ENCODE measurements at places on chromosomes 6 and 20.

GRCh38 chr20:56928007-56928406 lies 298.9 kb downstream of the TFAP2C start:
- DNase-seq = no peak

GRCh38 chr20:36988494-36988966 lies 37.0 kb upstream of the SAMHD1 start:
- DNase-seq = peak; percentile 69

DNA sequence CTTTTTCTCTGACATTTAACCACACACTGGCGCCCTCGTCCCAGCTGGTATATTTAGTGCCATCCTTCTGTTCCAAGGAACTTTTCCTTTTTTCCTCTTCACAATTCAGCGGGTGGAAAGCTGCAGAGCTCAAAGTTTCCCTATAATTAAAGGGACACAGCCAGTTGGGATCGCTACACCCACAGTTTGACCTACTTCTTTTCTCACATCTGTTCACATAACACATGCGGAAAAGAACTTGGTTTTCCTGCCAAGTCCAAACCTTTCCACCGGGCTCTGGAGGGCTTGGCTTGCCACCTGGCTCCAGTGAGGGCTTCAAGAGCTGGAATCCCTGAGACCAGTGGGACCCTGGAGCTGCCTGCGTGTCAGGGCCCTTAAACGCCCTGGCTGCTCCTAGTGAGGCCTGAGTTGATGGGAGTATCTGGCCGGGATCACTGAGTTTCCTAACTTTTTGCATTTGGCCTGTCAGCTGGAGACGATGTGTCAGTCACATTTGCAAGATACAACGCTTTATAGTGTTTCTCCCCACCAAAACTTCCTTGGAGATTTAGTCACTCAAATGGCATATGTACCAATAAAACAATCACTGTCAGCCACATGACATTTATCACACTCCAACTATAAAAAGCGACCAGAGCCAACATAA lies 176.0 kb downstream of the SASH1 start:
- no peak for DNase-seq

- DNase-seq = no peak
These were observed 20.1 kb upstream of the TCP11 start for GRCh38 chr6:35161266-35161665.

GRCh38 chr20:23153696-23154341 lies 67.7 kb upstream of the CD93 start:
- no peak for DNase-seq

DNA sequence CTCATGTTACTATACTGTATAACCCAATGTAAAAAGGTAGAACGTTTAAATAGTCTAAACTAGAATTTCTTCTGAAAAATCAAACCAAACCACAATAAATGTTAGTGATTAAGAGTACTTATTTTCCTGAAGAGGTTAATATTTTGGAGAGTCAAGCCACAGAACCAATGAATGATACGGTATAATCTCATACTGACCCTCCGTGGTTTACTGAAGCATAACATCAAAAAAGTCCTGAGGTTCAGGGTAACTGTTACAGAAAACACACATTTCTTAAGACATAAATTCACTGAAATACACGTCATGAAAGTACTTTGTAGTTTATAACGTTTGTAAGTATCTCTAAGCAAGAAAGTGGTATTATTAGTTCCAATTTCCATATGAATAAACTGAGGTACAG lies 28.9 kb downstream of the ESF1 start:
- peak; percentile 31 for DNase-seq

GRCh38 chr20:50520222-50520880 lies 10.2 kb downstream of the PTPN1 start:
- DNase-seq = no peak

DNA sequence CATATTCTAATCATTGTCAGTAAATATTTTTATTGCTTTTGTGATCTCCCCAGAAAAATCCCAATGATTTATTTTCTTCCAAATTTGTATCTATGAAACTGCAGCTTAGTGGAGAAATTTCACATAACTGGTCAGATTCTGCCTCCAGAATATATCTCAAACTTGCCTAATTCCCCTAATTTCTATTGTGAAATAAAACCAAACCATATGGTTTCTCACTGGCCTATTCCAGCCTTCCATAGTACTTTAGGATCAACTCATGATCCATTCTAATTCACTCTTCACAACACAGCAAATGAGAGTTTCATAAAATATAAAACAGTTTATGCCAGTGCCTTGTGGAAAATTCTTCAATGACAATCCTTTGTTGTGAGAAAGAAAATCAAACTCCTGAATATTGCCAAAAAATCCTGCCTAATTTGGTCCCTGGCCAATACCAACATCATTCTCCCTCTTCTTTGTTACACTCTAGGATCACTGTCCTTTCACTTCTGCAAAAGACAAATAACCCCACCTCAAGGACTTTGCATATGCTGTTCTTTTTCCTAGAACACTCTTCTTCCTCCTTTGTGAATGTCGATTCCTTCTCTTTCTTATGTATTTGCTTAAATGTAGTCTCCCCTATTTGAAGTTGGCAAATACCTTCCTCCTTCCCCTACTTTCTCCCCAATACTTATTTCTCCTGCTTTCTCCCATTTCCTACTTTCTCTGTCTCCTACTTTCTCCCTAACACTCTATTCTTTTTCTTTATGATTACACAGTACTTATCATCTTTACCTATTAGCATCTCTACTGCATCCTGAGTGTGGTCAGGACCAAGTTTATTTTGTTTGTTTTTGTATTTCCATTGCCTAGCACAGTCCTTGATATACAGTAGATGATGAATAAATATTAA lies 587.5 kb downstream of the RFPL4B start:
- no peak for DNase-seq

DNA sequence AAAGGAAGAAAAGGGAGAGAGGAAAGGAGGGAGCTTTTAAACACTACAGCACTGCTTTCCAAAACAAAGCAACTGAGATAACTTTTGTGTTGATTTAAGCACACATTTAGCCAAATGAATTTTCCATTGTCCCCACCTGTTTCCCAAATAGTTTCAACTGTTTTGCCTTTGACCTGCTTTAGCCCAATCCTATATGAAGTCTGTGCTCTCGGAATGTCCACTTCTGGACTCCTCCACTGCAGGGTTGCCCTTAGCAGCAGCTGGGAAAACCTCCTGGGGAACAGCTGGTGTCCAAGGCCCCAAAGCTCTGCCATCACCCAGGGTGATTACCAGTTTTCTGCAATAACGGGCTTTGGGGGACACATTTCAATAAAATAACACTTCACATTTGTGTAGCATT lies 44.9 kb upstream of the PKHD1 start:
- DNase-seq = no peak

GRCh38 chr6:75815756-75816155 lies 66.7 kb downstream of the MYO6 start:
- DNase-seq = no peak

DNA sequence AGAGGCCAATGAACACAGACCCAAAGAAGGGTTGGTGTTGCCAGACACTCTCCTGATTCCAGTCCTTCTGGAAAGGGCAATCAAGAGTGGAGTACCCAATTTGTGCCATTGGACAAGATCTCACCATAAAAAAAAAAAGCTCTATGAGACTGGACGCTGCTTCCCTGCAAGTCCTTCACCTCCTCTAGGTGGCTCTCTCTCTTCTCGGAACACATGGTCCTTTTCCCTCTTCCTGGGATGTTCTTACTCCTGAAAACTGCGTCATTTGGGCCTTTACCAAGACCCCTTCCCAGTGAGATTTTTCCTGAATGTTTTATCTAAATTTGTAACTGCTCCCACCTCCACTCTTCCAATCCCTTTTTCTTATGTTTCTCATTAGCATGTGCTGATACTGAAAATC lies 280.8 kb downstream of the FOXA2 start:
- DNase-seq = no peak

DNA sequence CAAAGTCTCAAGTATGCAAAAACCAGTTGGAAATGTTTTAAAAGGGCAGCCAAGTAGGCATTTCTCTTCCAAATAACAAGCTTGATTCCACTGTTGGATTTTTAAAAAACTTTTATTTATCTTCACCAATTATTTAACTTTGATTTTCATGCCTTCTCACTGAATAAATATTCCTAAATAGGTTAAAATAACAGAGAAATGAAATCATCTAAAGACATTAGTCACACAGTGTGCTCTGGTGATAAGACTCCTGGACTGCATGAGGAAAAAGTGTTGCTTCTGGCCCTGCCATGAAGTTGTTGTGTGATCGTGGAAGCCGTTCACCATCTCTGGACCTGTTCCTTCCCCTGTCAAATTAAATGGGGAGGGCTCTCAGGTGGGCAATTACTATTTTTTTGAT lies 33.8 kb upstream of the IGF2R start:
- DNase-seq = peak; percentile 40

- DNase-seq = no peak
These were observed 9.5 kb upstream of the MYT1 start for GRCh38 chr20:64154590-64155257.

DNA sequence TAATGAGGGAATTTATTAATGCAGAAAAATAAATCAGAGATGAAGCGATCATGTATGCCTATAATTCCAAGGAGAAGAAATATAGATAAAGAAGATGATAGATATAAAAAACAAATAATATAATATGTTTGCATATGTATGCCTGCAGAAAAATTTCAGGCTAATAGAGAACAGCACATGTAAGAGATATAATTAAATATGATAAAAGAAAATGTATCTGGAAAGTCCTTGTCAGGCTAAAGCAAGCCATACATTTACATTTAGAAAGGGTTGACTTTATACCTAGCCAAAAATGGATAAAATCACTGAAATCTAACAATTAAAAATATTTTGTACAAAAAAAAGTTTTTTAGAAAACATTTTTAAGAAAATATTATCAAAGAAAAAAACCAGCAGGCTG lies 454.1 kb downstream of the C6orf118 start:
- DNase-seq = no peak

DNA sequence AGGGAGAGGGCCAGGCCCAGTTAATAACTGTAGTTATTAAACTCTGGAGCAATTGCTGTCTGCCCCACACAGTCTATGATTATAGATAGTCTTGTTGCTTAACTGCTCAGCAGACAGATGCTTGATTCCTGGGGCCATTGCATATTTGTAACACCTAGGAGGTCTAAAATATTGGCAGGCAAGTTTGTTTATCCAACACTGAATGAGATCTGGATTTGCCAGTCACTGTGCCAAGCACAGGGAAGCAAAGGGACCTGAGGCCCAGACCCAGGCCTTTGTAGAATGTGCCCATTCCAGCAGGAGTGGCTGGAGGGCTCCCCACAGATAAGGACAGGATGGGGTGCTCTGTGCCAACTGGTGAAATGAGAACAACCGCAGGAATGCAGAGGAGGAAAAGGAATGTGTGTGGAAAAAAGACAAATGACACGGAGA lies 17.6 kb upstream of the ENTPD6 start:
- DNase-seq = peak; percentile 23

DNA sequence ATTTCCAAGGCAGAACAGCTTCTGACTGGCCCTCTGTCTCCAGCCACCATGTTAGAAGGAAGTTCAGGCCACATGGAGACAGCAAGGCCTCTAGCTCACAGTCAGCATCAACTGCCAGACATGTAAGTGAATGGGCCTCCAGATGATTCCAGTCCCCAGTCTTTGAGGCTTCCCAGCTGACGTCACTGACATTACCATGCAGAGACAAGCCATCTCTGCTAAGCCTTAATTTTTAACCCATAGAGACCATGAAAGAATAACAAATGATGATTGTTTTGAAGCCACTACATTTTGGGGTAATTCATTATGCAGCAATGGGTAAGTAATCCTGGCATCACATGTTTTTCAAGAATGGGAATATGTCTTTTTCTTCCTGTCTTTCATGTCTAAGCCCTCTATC lies 11.3 kb upstream of the DEFB129 start:
- DNase-seq = no peak

DNA sequence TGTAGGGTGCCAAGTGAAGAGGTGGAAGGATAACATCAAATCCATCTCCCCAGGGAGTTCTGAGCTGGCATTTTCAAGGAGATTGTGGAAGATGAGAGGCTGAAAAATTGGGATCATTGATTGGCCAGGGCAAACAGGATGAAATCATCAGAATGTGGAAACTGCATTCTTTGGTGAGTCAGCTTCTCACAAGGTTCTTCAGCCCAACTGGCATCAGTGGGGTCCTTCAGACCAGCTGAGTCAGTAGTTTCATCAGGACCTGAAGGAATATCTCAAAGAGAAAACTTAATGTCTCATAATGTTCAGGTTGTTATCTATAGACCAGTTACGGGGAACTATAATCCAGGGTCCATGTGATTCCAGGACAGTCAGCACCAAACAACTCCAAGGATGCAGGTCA lies 195.8 kb downstream of the HAO1 start:
- DNase-seq = peak; percentile 68

GRCh38 chr20:36154700-36155628 lies at the start of gene EPB41L1:
EPB41L1 (plus strand) TSS chr20:36154740; CDS start chr20:36173778, 19,038 bp downstream.
- DNase-seq = peak; percentile 38

DNA sequence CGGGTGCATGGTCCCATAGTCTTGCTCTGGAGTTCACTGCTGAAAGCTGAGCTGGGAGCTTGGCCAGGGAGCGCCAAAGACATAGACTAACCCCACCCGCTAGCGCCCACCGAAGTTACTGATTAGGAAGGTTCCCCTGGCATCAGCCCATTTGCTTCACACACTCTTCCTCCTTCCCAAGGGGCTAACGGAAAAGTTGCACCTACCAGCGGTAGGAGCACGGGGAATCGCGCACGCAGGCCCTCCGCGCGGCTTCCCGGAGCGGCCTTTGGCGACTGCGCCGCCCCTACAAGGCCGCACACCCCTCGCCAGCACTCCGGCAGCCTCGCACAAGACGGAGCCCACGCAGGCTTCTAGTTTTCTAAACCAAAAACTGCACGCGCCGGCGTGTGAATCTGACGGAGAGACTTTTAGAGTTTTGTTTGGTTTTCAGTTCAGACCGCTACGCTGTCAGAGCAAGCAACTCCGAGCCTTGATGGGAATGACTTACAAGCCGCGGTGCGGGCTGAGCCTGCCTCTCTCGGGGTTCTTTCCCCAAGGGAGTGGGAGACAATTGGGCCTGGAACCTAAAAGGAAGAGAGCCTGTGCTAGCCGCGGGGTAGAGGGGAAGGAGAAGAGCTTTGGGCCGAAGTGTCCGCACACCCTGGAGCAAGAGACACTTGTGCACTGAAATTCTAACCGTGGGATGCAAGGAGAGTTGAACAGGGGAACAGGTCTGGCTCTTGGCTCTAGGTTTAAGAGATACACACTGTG lies 891 bp upstream of the POU3F2 start:
- DNase-seq = peak; percentile 45

GRCh38 chr6:13766201-13766634 lies 48.1 kb downstream of the MCUR1 start:
- peak; percentile 47 for DNase-seq

DNA sequence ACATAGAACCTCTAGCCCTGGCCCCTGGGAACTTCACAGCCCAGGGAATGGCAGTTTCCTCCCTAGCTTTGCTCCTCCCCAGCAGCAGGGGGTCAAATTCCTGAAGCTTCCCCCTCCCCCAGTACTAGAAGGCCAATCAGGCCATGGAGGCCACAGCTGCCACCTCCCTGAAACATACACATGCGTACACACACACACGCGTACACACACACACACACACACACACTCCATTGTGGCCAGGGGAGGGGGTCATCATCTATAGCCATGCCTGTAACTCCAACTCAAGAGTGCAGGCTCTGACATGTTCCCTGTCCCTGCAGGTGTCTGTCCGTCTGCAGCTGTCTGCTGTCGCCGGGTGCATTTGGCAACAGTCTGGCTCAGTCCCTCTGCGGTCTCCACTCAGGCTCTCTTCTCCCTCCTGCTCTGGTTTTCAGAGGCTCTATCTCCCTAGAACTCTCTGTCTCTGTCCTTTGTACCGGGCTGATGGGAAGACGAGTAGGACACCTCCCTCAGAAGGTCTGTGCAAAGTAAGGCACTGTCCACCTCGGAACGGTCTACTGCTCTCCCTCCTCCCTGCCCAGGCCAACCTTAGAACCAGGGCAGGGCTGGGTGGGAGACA lies 1.4 kb downstream of the LRFN2 start:
- DNase-seq = no peak

All from cardiac fibroblast (primary cell).